ENCODE measurements at places on chromosomes 16 and 17.
A peak's percentile ranks its signal among the peaks of the same experiment; 100 is the strongest.

GRCh38 chr17:16314189-16314588 lies 39.1 kb downstream of the CENPV start:
- no peak for DNase-seq

- peak; percentile 79 for DNase-seq
Observed at GRCh38 chr17:16353317-16354174, at the start of gene CENPV. Gene CENPV (minus strand): TSS chr17:16353469. CDS start chr17:16353436, 33 bp downstream.

DNA sequence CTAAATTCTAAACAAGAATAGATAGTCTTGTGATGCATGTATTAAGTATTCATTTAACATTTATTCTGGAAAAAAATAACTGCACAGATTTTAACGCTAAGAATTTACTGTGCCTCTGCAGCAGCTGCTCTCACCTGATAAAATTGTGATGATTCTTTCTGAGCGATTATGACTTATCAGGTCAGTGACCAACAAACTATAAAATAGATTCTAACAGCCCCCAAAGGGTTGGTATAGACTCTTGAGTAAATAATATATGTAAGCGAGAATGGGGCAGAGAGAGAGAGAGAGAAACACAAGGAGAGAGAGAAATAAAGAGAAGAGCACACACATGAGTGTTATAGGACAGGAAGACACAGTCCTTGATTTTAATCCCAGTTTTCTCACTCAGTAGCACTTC lies 144.4 kb downstream of the SNX11 start:
- DNase-seq, result no peak

DNA sequence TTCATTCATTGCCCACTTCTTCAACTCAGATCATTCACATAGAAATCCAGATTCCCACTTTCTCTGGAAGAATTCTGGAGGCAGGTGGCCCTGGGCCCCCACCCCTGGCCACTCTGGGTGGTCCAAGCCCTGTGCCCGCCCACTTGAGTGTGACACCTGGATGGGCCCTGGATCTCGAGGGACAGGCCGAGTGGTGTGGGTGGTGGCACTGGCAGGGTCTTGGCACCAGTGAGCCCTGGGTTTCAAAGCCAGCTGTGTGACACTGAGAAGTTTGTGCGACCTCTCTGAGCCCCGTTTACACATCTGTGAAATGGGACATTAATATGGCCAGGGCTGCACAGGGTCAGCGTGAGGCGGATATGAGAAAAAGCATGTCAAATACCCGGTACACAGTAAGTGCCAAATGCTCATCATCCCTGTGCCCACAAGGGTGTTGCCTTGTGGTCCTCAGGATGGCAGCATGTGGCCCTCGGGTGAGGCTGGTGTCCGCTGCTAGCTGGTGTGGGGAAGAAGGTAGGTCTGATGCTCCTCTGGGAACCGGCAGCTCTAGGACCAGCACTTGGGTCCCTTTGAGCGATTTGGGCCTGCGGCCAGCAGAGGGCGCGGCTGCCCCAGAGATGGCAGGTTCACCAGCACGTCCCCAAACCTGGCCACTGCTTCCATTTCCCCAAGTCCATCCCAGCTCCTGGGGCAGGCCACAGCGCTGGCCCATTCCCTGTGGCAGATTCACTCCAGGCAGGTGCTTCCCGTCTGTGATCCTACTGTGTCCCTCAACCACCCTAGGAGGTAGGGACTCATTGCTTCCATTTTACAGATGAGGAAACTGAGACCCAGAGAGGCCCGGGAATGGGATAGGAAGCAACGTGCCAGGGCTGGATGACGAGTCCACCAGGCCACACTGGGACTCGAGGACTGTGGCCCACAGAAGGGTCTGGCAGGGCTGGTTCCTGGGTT lies 3.6 kb downstream of the OSGIN1 start:
- DNase-seq, result peak; percentile 76

GRCh38 chr16:6035161-6035560 lies 937.6 kb upstream of the EEF2KMT start:
- no peak for DNase-seq

- no peak for DNase-seq
Observed at GRCh38 chr16:61879306-61879705, 156.9 kb downstream of the CDH8 start.

DNA sequence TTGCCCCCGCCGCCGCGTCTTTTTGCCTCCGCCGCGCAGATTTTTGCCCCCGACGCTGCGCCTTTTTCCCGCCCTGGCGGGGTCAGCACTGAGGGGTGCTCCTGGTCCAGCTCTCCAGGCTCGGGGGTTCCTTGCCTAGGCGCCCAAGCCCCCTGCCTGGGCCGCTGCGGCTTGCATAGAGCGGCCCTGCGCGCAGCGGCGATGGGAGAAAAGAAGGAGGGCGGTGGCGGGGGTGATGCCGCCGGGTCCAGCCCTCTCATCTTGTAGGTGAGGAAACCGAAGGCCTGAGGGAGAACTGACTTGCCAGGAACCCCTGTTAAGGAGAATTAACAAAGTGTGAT lies 330.8 kb upstream of the WSB1 start:
- DNase-seq, result no peak

DNA sequence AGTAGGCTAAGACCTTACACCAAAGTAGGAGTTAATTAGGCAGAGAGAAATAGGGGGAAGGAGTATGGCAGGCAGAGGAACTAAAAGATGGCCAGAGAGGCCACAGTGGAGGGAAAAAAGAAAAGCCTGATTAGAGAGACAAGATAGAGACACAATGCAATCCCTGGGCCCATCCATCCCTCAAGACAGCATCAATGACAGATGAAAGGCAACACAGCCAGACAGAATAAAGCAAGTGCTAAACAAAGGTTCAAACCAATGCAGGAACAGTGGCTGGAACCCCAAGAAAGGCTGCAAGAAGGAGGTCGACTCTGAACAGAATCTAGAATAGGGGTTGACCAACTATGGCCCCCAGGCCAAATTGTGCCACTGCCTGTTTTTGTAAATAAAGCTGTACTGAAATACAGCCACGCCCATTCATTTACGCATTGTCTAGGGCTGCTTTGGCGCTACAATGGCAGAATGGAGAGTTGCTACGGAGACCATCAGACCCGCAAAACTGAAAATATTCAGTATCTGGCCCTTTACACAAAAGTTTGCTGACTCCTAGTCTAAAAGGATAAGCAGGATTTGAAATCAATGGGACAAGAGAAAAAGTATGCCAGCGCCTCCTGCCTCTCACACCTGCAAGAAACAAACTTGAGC lies 473.3 kb upstream of the PSMD7 start:
- no peak for DNase-seq

DNA sequence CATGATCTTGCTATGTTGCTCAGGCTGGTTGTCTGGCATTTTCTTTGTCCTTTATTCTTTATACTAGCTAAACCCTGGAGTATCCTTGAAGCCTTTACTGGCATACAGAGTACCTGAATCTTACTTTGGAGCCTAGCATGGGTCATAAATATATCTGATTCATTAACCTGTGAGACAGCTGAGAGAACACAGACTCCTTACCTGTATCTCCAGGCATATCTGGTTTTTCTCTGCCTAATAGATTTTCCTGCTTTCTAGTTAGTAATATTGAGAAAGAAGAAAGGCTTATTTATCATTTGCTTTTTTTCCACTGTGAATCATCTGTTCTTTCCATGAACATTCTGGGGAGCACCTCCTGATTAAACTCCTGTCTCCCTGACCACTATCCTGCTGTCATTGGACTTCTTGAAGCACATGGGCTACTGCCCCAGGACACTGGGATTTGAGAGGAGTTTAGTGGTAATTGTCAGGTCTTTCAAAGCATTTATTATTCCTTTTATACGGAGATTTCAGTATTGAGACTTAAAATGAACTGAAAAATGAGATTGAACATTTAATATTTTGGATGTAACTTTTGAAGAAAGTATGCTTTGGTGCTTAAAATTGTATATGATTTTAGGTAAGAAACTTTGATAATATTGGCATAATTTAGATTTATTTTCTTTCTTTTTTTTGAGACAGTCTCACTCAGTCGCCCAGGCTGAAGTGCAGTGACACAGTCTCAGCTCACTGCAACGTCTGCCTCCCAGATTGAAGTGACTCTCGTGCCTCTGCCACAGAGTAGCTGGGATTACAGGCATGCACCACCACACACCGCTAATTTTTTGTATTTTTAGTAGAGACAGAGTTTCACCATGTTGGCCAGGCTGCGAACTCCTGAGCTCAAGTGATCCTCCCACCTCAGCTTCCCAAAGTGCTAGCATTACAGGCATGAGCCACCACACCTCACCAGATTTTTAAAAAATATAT lies 8.6 kb downstream of the PDP2 start:
- DNase-seq, result no peak

DNA sequence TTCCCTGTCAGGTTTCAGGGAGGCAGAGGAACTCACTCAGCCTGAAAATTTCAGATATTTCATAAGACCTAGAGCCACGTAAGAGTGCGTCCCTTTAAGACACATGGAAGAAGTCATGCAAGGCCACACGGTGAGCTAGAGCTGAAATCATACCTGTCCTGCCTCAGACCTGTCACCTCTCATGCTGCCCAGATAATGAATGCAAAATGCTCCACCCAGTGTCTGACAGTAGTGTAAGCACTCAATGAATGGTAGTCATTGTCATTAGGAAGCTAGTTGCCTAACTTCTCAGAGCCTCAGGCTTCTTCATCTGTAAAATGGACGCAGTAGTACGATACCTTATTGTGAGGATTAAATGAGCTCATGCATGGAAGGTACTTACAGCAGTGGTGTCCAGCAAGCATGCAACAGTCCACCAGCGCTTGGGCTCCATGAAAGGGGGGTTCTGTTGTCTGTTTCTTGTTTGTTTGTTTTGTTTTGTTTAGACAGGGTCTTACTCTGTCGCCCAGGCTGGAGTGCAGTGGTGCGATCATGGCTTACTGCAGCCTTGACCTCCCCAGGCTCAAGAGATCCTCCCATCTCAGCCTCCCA lies 60.7 kb downstream of the WSB1 start:
- DNase-seq, result peak; percentile 17

- DNase-seq, result no peak
Observed at GRCh38 chr17:34727601-34728000, 148.2 kb downstream of the TMEM132E start.

DNA sequence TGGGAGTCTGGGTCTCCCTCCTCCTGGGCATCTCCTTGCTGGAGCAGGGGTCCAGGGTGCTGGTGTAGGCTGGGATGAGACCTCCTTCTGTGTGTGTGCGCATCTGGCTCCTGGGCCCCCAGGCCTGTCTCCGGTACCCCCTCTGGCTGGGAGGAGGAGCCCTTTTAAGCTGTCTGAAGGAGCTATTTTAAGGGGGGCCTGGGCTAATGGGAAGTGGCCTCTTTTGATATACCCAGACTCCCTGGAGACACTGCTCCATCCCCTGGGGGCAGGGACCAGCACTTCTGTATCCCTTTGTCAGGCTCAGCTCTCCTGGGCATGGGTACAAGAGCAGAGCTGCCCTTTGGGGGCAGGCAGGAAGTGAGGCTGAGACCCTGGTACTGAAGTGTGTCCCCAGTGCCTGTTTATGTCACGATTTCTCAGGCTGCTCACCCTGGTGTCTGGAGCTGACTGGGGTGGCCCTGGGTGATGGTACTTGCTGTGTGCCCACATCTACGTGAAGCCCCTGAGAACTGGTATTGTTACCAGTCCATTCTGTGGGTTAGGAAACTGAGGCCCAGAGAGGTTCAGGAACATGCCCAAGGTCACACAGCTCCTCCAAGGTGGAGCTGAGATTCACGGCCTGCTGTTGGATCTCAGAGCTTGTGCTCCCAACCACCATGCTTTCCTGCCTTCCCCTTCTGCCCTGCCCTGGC lies 6.5 kb downstream of the ADCY7 start:
- no peak for DNase-seq

DNA sequence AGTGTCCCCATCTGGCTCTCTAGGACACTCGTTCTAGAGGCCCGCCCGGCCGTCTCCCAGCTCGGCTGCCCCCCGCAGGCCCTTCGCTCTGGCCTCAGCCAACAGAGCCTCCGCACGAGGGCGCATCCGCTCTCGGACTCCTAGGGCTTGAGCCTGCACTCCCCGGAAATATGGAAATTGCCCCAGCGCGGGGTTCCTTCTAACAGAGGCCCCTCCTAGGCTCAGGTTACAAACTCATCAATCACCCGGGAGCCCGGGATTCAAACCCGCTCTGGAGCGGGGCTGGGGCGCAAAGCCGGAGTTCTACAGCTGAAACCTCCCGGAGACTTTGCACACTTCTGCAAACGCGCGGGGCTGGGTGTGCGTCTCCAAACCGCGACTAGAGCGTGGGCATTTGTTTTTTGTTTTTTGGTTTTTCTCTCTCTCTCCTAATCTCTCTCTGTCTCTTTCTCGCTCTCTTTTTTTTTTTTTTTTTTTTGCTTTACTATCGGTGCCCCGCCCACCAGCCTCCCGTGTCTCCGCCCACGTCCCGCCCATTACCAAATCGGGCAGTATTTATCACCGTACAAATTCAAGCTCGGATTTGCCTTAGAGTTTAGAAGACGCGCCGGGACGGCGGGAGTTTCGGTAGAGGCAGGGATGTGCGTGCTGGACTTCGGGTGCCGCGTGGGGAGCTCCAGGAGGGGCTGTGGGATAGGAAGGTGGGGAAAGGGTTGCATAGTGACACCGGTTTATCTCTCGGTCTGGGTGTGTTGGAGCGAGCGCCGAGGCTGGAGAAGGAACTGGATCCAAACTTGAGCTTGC lies 2.4 kb upstream of the FOXL1 start:
- DNase-seq, result peak; percentile 94

DNA sequence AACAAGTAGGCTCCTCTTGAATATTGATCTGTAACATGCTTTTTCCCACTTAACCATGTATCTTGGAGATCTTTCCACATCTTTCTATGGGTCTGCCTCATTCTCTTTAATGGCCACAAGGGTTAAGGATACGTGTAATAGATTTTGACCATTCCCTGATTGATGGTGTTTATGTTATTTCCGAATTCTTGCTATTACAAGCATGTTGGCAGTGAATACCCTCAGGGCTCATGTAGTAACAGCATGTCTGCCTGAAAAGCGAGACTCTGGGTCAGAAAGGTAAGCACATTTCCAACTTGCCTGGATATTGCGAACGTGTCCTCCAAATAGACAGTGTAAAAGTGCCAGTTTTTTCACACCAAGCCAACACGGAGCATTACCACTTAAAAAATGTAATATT lies 5.0 kb downstream of the TAC4 start:
- no peak for DNase-seq

DNA sequence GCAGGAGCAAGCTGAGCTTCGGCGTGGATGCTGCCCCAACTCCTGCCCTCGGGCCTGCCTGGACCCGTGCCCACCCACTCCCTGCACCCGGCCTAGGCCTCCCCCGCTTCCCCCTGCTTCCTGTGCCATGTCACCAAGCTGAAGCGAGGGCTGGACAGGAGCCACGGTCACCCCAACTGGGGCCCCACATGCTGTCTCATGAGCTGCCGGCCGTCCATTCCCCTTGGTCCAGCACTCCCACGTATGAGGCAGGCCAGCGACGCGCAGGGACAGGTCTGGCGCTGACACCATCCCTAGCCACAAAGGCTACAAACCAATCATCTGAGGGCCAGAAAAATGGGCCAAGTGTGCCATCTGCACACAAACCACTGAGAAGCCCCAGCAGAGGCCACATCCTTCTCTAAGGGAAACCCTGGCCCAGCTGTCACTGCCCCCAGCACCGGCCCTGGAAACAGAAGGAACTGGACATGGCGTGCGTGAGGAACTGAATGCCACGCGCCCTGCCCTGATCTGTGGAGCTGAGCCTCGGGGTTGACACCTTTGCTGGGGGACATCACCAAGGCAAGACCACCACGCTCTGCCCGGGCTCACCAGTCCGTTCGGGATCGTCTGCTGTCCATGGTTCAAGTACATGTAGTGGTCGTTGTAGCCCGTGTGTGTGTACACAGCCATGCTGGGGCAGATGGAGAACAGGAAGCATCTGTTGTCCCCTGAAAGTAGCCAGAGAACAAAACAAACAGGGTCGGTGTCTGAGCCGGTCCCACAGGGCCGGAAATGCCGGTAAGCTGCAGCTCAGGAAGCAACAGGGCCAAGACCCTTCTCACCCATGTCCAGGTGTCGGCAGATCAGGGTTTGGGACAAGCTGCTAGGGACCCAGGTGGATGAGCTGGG lies 22.2 kb downstream of the MEAK7 start:
- DNase-seq, result no peak

All from HAP-1 (cell line).